DMS153 (cell line): ENCODE measurements at places on chromosomes 16 and 17.

GRCh38 chr16:15396948-15397594 lies 1.5 kb downstream of the MPV17L start:
- DNase-seq, result no peak

DNA sequence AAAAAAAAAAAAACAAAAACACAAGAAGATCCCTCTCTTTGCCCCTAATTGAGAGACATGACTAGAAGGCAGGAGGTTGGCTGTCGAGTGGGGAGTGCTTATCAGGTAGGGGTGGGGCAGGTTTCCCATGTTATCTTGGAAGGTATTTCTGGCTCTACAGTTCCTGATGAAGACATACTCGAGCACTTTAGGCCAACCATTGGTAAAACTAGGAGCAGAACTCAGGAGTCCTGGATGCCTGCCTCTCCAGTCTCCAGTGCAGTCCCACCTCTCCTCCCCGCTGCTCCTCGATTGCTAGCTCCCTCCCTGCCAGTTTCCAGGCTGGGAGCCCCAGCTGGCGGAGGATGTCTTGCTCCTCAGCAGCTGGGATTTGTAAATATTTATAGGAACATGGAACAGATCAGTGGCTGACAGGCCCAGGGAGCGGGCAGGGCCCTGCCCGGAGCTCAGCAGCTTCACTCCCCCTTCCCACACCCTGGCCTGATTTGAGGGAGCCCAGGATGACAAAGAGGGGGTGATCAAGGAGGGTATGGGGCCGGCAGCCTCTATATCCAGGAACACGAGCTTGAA lies 11.4 kb upstream of the C1QL1 start:
- no peak for DNase-seq

DNA sequence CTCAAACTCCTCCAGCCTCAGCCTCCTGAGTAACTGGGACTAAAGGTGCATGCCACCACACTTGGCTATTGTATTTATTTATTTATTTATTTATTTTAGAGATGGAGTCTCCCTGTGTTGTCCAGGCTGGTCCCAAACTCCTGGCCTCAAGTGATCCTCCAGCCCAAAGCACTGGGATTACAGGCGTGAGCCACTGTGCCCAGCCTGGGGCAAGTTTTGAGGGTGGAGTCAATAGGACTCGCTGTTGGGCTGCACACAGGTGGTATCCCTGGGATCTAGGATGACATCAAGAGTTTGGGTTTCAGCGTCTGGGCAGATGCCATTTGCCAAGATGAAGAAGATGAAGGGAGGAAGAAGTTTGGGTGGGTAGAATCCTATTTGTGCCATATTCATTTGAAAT lies 213.9 kb downstream of the GSG1L start:
- no peak for DNase-seq

DNA sequence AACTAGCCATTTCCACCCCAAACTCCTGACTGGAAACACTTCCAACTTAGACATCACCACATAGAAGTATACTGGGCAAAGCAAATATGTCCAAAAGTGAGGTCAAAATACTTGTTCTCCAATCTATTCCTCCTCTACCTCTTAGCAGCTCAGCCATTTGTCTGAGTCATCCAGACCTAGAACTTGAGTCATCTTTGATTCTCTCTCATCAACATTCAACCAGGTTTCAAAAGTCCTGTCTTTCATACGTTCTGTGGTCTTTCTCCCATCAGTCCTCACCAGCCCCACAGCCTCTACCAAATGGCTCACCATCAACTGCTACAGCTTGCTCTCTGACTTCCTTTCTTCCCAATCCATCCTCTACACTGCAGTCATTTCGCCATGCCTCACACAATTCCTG lies 6.8 kb downstream of the ANKFY1 start:
- DNase-seq, result no peak

- DNase-seq, result no peak
These were observed 8.3 kb upstream of the LPCAT2 start for GRCh38 chr16:55500530-55501011.

DNA sequence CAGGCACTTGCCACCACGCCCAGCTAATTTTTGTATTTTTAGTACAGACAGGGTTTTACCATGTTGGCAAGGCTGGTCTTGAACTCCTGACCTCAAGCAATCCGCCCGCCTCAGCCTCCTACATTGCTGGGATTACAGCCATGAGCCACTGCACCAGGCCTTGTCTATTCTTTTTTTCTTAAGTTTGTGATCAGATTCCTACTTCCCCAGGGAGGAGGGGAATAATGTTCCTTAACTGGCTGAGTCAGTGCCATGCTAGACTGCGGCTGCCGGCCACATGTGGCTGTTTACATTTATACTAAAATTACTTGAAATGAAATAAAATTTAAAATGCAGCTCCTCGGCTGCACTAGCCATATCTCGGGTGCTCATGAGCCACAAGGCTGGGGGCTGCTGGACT lies 27.8 kb upstream of the USP36 start:
- no peak for DNase-seq

GRCh38 chr16:85665929-85666328 lies 22.8 kb downstream of the GINS2 start:
- DNase-seq, result no peak

DNA sequence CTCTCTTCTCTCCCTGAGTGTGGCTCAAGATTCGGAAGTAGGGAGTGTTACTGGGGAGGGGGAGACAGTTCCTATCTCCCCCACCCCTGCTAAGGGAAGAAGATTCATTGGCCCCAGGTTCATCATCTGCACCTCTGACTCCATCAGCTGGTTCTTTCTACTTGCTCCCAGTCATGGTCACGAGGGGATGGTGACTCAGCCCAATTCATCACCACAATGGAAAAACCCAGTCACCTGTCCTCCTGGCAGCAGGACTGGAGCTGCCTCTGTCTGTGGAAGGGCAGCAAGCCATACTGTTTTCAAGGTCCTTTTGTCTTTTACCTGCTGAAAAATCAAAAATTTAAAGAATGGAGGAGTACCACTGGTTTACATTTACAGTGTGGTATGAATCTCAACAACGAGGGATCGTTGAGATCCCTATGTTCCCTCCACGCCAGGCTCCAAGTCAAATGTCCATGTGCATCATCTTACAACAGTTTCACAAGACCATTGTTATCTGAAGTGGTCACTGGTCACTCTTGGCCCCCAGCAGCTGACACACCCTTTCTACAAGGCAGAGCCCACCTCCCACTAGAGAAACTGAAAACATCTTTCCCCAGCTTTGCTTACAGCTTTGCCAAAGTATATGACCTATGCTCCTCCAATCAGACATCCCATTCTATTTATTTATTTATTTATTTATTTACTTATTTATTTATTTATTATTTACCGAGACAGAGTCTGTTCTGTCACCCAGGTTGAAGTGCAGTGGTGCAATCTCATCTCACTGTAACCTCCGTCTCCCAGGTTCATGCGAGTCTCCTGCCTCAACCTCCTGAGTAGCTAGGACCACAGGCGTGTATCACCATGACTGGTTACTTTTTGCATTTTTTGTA lies 40.4 kb upstream of the NDRG4 start:
- DNase-seq, result no peak

DNA sequence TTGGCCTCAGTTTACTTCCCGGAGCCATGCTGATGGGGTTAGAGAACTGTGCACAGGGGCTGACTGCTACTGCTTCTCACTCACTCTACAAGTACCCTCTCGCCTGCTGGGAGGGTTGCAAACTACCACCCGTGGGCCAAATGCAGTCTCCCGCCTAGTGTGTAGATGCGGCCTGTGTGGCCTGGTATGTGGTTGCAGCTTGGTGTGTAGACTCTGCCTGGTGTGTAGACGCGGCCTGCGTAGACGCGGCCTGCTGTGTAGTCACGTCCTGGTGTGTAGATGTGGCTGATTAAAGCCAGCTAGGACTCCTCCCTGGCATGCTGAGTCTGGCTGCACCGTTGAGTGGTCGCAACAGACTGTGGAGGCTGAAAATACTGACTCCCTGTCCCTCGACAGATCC lies 7.3 kb downstream of the CANT1 start:
- DNase-seq, result no peak

- DNase-seq, result no peak
These were observed 2.5 kb upstream of the AXIN1 start for GRCh38 chr16:354971-355461.

DNA sequence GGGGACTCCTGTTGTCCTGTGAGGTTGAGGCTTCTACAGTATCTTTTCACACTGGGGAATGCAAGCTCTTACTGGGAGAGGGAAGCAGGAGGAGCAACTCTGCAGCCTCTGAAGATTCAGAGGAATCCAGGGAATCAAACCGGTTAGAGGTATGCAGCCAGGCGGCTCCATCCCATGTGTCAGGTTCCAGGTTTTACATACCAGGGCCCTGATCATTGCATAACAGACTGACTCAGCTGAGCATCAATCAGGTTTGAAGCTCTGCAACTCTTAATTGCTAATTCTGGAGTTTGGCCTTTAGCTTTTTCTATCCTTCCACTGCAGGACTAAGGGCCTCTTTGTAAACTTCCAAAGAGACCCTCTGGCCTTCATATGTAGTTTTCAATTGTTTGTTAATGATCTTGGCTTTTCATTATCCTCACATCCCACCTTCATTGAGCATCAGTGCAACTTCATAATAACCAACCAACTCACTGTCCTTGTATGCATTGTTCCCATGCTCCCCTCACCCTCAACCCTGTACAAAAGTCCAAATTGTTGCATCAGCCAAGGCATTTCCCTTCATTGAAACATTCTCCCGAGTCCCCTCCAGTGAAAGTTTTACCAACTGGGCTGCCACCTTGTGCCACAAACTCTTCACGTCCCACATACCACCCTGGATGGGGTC lies 59.7 kb upstream of the DHX40 start:
- no peak for DNase-seq

DNA sequence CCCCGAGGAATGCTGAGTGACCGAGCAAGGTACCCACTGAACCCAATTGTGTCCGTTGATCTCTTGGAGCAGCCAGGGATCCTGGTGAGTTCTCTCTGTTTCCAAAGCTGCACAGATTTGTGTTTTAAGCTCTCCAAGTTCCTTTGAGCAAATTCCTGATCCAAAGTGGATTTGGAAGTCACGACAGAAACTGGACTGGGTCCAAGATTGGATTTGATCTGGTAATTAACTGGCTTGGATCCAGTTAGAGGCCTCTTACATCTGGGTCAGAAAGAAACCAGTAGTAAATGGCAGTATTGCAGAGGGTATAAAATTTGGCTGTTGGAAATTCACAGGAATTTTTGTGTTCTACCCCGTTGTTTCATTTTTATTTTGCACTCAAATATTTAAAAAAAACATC lies 119.5 kb downstream of the PMP22 start:
- no peak for DNase-seq

DNA sequence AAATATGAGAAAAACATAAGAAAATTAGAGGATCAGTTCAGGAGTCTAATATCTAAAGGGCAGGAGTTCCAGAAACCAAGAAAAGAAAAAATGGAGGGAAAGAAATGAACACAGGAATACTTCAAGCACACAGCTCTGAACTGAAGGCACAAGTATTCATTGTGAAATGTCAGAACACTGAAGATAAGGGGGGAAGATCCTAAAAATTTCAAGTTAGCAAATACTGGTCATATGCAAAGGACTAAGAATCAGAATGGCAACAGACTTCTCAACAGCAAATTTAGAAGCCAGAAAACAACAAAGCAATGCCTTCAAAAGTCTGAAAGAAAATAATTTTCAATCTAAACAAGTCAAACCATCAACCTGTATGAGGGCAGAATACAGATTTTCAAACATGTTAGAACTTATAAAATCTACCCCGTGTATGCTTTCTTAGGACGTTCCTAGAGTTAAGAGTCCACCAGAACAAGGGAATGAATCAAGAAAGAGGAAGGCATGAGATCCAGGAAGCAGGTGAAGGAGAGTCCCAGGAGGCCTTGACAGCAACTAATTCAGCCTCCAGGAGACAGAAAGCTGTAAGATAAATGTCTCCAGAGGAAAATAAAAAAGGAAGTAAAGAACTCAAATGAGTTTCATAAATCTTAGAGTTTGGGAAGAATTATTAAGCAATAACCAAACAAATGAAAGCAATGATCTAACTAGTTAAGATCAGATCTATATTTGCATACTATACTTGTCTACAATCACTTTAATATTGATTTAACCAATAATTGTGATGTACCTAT lies 2.8 kb downstream of the BRD7 start:
- no peak for DNase-seq
